ENCODE measurements at places on chromosomes 2 and 18.

DNA sequence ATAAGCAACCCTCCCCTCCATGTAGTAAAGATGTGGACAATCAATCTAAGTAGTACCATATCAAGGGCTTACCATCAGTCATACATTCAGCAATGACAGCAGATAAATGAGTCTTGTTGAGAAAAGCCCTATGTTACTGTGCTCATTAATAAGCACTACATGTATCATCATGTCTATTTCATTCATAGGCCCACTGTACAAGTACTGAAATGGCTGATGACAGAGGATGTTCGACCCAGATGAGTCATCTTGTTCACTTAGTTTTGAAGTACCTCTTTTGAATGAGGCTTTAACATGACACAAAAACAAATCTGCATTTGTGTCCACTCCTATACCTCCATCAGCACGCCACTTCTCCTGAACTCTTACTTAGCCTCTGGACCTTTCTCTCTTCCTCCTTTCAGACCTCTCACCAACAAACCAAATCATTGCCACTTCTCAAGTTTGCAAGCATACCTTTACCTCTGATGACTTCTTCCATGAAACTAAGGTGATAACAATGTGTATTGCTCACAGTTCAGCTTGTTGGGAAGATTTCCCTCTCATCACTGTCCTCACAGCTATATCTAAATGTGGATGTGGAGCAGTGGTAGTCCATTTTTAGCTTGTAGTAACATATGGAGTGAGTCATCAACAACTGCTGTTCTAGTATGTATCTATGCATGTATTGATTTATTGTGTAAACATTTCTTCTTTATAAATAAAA, 921.0 kb upstream of the SLC39A10 start:
- no peak for DNase-seq

DNA sequence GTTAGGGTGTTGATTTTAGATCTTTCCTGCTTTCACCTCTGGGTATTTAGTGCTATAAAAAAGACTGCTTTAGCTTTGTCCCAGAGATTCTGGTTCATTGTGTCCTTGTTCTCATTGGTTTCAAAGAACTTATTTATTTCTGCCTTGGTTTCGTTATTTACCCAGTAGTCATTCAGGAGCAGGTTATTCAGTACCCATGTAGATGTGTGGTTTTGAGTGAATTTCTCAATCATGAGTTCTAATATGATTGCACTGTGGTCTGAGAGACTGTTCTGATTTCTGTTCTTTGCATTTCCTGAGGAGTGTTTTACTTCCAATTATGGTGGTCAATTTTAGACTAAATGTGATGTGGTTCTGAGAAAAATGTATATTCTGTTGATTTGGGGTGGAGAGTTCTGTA, 167.1 kb upstream of the KYNU start:
- no peak for DNase-seq

DNA sequence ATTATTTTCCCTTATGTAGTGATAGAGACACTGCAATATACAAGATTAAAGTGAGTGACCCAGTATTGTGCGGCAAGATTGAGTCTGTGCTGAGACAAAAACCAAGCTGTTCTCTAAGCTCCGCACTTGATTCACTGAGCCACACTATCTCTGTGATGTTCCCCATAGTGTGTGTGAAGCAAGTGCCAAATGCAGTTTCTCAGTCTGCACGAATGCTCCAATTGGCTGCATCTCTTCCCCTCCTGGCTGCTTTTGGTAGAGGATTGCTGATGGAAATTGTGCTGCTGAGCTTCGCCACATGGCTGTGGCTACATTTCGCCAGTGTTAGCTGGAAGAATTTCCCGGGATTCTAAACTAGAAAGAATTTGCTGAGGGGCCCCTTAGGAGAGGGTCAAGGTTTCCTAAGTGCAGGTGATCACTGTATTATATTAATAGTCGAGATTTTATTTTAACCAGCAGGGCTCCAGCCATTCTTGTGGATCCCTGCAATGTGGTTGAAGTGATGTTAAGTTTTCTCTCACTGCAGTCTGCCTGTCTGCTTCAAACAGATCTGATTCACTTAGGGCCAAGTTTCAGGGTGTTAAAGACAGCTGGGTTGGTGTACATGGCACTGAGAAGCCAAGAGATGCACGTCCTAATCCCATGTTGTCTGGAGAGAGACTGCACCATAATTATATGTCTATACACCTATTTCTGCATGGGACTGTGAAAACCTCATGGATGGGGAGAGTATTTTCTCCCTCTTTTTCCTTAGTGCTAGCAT, 317.2 kb downstream of the DCC start:
- no peak for DNase-seq

GRCh38 chr2:179613701-179614100, 247.7 kb downstream of the ZNF385B start:
- DNase-seq = peak; percentile 80

DNA sequence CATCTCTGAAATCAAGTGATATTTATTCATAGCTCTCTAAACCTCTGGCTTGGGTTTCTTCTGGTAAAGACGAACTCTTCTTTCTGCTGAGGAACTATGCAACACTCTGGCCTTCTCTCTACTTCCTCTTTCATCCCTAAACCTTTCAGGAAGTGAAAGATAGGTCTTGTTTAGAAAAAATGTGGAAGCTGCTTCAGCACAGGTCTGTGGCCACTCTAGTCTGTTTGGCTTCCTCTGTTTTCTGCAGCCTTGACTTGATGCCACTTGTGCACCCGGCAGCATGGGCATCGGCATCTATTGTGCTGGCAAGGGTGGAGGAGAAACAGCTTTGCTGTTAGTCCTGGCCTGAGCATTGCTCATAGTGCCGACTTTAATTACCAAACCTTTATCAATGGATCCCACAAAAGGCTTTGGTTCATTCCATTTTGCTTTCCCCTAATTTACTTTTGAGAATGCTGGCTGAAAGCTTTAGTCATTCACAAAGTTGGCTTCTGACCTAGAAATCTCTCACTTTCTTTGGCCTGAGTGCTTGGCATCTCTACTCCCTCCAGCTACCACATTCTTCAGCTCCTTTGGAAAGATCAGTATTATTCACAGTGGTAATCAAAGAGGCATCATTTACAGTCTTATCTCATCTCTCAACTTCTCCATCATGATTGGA, 32.0 kb upstream of the GPR39 start:
- no peak for DNase-seq

DNA sequence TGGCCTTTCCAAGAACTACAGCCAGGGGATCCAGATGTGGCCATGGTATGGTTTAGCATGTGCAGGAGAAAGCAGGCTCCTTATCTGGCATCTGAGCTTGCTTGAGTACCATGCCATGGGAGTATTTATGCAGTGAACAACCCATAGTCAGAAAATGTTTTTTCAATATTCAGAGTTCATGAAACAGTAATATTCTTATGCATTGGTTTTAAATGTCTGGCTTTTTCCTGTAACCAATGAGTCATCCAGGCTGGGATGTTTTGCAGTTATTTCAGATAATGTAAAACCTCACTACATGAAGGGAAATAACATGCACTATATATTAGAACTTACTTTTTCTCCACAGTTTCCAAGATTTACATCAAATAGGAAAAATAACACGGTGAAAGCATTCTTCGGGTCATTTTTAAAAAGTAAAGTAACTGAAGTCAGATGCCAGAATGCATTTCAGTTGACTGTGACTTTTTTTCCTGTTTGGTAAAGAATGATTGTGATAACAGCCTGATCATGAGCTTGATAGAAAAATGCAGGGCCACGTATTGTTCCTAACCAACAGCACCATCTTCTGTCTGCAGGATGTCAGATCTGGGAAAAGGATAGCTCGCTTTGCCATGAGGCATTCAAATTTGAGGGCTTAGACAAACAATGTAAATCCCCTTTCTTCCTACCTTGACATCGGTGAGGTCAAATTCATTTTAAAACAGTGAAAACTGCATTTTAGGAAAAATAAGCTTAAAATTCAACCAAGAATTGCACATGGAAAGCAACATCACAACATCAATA, 152.8 kb downstream of the DSC3 start:
- no peak for DNase-seq
